ENCODE measurements at places on chromosomes 2 and 18.
A peak's percentile ranks its signal among the peaks of the same experiment; 100 is the strongest.

GRCh38 chr2:20221555-20221973 is 3.4 kb downstream of the SDC1 start:
- DNase-seq: no peak

- DNase-seq: no peak
Measured at GRCh38 chr2:178513876-178514275, 33.6 kb downstream of the PLEKHA3 start.

- peak; percentile 33 for DNase-seq
Measured at GRCh38 chr2:148926291-148926961, 51.4 kb downstream of the KIF5C start.

- no peak for DNase-seq
Measured at GRCh38 chr2:120624061-120624737, 111.5 kb upstream of the GLI2 start.

GRCh38 chr2:20054931-20055330 is 3.5 kb upstream of the LAPTM4A start:
- DNase-seq: no peak

GRCh38 chr2:1492711-1493430 is 79.6 kb downstream of the TPO start:
- no peak for DNase-seq

DNA sequence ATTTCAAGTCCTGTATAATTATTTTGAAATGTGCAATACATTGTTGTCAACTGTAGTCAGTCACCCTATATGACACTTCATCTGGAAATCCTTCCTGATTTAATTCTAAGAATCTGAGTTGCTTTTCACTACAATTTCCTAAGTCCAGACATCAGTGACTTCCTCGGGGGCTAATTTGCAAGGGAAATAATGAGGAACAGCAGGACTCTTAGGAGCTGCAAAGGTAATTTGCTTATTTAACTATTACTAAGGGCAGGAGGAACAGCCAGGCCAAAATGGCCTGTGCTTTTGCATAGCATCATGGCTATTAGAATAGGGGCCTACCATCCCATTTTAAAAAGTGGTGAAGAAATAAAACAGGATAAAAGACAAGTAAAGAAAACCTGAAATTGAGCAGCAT is 178.8 kb downstream of the MC4R start:
- DNase-seq: no peak

DNA sequence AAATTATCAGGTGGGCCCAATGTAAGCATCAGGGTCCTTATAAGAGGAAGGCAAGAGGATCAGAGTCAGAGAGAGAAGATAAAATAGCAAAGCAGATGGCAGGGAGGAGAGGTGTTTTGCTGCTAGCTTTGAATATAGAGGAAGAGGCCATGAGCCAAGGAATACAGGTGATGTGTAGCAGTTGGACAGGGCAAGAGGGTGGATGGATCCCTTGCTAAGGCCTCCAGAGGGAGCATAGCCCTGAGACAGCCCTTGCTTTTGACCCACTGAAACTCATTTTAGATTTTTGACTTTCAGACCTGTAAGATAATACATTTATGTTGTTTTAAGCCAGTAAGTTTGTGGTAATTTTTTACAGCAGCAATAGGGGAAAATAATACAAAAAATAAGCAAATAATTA is 116.6 kb upstream of the PARD3B start:
- DNase-seq: no peak

GRCh38 chr2:216017365-216017764 is 4.0 kb upstream of the MREG start:
- peak; percentile 47 for DNase-seq

- no peak for DNase-seq
Measured at GRCh38 chr18:49967171-49967570, 153.8 kb upstream of the ACAA2 start.

- DNase-seq: no peak
Measured at GRCh38 chr2:186099826-186100225, 361.2 kb downstream of the FSIP2 start.

- no peak for DNase-seq
Measured at GRCh38 chr2:109155553-109156451, 26.8 kb downstream of the SH3RF3 start.

DNA sequence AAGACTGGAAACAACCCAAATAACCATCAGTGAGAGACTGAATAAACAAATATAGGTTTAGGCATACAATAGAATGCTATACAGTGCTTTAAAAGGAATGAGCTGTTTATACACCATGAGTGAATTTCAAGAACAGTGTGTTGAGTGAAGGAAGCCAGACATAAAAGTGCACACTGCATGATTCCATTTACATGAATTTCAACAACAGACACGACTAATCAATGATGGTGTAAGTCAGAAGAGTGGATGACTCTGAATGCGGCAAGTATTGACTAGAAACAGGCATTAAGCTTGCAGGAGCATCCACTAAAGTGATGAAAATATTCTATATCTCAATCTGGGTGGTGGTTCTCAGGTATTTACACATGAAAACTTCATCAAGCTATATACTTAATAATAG is 142.7 kb upstream of the SLC39A10 start:
- no peak for DNase-seq

DNA sequence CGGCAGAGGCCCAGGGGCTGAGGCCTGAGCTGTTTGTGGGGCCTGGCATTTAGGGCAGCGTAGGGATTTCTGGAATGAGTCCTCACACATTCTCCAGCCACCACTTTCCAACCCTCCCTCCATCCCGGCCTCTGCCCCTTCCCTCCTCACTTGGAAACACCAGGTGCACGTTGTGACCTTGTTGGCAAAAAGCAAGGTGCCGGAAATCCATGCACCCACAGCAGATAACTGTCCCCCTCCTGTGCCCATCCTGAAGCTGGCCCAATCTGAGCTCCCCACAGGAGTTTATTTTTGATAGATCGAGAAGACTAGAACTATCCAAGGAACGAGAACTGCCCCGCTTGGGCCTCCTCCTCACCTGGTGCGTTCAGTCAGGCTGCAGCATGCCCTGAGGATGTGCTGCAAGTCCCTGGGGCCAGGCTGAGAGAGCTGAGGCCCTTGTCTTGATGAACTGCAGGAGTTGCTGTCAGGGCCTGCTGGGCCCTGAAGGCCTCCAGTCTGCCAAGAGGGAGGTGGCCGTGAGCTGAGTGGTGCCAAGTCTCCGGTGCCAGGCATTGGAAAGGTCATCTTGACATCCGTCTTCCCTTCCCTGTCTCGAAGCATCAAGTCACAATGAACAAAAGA is 55.8 kb downstream of the CTIF start:
- DNase-seq: no peak

- DNase-seq: no peak
Measured at GRCh38 chr2:184598002-184598315, 370 bp upstream of the ZNF804A start.

DNA sequence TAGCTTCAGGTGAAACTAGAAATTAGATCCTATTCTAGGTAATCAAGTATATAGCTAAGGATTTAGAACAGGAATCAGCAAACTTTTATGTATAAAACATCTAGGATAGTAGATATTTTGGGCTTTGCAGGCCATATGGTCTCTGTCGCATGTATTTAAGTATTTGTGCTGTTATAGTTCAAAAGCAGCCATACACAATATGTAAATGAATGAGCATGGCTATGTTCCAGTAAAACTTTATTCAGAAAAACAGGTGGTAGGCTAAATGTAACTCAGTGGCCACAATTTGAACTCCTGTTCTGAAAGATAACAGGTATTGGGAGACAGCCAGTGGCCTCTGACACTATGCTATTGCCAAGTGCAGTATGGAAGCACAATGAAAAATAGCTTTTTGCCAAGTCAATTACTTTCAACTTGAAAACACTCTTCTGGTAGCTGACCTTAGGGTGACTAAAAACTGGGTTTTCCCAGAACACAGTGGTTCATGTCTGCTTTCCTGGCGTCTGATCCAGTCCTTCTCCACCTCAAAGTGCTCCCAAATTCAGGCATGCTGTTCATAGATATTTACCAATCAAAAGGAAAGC is 304.7 kb upstream of the SYT4 start:
- DNase-seq: no peak

DNA sequence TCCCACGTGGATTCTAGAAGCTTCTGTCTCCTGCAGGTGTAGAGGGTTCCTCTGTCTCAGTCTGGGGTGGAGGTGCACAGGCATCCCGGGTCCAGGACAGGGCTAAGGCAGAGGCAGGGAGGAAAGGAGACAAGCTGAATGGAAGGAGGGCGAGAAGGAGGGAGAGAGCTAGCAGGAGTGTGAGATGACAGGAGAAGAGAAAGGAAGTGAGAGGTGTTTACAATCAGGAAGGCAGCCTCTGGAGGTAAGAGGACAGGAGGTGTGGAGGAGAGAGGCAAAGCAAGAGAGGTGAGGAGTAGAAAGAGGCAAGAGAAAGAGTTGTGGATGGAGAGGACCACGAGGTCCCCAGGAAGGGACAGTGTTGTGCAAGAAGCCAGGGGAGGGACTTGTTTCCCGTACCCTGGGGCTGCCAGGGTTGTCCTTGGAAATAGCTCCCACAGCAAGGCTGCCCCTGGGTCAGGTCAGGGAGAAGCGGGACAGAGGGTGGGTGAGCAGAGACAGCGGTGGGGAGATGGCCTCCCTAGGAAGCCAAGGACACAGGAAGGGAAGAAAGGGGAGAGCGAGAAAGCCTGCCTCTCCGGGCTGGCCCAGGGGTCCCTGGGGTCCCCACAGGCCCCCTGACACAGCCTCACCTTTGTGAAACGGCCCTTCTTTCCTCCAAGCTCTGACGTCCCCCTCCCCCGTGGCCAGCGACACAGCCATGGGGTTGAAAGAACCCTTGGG is 136.9 kb downstream of the CYP26B1 start:
- no peak for DNase-seq

GRCh38 chr18:69401226-69401971 is 711 bp downstream of the DOK6 start:
- no peak for DNase-seq

DNA sequence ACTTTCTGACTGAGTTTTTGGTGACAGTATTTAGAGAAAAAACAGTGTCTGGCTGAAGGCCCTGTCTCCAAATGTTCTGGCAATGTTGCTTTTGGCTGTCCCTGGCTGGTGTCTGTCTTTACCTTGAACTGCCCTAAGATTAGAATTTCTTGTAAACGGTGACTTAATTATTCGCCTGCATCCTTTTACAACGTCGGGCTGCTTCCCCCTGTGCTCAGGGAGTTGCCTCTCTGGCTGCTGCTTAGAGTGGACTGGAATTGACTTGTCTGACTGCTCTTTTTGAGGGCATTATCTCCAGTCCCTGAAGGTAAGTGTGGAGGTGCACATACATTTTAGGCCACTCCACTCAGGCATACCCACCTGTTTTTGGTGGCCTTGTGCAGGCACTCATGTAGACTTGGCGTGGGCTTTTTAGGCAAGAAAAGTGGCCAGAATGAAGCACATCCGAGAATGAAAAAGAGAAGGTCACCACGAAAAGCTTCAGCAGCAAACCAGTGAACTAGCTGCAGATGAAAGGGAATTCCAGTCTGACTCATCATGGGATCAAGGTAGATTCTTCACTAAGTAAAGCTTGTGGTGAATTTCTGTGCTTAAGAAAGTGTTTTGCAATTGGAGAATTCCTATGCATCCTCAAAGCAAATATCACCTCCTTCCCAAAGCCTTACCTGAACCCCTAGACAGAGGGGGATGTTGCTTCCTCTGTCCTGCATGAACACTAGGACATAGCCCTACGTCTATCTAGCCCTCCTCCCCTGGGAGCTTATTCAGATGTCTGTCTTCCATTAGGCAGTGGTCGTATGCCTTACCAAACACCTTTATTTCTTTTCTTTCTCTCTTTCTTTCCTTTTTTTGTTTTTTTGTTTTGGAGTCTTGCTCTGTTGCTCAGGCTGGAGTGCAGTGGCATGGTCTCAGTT is 230.3 kb upstream of the TRIB2 start:
- DNase-seq: no peak

GRCh38 chr2:12697617-12698016 is 19.1 kb upstream of the TRIB2 start:
- no peak for DNase-seq

DNA sequence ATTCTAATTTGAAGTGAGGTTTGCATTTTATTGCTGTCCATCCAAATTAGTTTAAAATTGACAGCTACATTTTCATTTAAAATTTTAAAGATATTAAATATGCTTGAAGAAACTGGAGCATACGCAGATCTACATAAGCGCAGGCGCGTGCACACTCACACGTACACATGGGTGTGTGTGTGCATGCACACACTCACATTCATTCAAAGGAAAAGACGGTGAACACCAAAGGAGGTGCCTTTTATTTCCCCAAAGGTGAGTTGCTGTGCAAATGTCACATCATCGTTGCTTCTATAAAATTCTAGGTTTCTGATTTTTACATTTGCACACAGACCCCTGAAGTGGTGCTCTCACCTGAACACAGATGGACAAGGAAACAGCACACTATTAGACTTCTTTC is 194.2 kb downstream of the GRB14 start:
- no peak for DNase-seq

- DNase-seq: no peak
Measured at GRCh38 chr2:71339685-71340084, 8.1 kb downstream of the ZNF638 start.

- DNase-seq: no peak
Measured at GRCh38 chr18:12837747-12838146, 46.3 kb downstream of the PTPN2 start.

DNA sequence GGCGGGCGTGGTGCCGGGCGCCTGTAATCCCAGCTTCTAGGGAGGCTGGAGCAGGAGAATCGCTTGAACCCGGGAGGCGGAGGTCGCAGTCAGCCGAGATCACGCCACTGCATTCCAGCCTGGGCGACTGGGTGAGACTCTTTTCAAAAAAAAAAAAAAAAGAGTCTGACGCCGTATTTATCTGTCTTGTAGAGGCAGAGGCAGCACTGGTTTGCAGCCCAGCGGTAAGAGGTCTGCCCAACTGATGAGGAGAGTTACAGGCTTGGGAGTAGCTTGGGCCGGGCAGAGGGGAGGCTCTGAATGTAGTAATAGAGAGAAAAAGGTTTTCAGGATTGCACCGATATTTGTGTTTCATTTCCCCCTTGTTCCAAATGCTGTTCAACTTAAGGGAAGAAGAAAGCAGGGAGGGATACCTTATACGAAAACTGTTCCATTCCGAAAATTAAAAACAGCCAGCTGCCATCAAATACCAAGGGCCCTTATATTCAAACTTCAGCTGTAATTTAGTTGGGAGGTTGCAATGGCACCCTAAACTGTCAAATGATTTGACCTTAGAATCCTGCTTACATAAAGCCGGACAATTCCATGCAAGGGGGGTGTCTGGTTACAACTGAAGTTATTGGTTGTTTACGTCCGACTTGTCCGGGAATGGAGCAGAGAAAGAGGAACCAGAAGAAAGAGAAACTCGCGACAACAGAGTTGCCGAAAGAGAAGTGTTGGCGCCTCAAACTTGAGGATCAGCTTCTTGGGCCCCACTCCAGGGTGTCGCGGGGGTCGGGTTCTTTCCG is 9.2 kb upstream of the SP9 start:
- DNase-seq: no peak

DNA sequence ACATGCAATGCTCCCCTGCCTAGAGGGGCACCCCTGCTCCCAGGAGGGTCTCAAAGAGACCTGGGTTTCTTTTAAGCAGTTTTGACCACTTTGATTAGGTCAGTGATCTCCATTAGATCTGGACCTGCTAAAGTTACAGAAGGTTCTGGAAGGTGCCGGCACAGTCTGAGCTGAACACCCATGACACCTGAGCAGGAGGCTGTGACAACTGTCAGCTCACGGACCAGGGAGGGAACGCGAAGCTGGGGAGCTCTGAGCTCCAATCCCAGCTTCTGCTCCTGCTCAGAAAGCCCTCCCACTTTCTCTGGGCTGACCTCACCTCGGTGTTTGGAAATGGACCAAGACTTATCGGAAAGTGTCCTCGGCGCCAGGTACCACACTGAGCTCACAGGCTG is 113.8 kb downstream of the NFATC1 start:
- no peak for DNase-seq
